ENCODE measurements at places on chromosomes 6 and 20. TPM values are rescaled to one million over a fixed set of nuclear protein-coding genes. Genes with fewer than 3 reads are reported as not detected.

GRCh38 chr6:106799031-106799894 lies 169.9 kb downstream of the QRSL1 start:
- peak; percentile 40 for DNase-seq

GRCh38 chr20:62355878-62356588 lies 11.1 kb downstream of the LAMA5 start:
- peak; percentile 60 for DNase-seq

DNA sequence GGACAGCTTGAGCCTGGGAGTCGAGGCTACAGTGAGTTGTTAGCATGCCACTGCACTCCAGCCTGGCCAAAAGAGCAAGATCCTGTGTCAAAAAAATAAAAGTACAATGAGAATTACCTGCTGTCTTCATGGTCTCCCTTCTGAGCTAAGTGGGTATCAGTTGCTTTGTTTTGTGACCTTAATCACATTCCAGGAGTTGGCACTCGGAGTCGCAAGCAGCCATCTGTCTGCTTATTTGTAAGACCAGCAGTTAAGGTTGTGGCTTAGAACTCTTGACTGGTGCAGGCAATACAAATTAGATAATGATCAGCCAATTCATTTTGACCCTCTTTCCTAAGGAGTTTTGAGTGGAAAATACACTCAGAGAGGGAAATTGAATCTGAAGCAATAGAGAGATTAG lies 114.0 kb downstream of the MYO6 start:
- no peak for DNase-seq

GRCh38 chr20:33407796-33408195 lies 6.5 kb upstream of the CDK5RAP1 start:
- no peak for DNase-seq

- DNase-seq, result no peak
Observed at GRCh38 chr6:11604215-11604614, 66.7 kb downstream of the TMEM170B start.

DNA sequence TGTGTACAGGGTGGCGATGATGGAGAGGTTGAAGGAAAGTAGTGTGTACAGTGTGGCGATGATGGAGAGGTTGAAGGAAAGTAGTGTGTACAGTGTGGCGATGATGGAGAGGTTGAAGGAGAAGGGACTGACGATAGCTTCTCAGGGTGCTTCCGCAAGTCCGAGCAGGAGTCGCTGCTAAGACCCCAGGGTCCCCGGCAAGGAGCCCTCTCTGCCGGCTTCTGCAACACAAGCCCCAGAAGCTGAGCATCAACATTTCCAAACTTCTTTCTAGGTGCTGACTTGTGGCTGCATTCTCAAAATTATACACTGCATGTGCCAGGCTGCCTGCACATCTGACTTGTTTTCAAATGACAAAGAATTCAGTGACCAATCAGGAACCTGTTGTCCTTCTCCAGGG lies 47.8 kb upstream of the NXT1 start:
- DNase-seq, result no peak

DNA sequence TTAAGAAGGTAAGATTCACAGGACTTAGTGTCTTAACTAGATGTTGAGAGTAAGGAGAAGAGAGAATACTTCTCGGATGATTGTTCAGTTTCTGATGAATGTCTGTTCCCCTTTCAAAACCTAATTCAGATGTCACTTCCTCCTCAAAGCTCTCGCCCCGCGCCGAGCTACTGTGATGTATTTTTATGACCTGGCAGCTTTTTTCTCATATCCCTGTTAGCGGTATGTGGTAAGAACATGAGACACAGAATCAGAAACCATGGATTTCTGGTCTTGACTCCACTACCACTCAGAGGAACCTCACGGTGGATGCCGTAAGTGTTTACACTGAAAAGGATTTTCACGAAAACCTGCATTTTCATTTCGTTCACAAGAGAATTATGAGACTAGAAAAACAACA lies 48.4 kb downstream of the CEP43 start:
- DNase-seq, result peak; percentile 27

DNA sequence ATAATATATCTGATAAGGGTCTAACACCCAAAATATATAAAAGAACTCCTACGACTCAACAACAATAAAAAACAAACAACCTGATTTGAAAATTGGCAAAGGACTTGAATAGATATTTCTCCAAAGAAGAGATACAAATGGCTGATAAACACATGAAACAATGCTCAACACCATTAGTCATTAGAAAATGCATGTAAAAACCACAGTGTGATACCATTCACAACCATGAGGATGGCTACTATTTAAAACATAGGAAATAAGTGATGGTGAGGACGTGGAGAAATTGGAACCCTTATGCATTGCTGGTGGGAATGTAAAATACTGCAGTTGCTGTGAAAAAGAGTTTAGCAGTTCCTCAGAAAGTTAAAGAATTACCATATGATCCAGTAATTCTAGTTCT lies 41.4 kb downstream of the PTGIS start:
- DNase-seq, result no peak

DNA sequence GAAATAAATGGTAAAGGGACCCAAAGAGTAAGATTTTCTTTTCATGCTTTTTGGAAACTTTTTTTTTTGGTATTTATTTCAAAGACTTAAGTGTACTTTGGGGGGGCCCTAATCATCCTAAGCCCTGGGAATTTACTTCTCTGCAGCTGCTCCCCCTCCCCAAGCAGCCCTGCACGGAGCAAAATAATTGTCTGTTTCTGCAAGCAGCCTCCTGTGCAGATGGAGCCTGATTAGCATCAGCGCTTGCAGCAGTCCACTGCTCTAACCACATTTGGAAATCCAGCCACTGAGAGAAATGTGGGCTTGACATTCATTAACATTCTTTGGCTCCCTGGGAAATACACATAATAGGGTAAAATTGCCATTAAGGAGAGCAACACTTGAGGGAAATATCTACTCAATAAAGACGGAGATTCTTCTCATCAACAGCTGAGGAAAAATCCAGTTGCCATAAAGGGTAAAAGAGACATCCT lies 309.2 kb upstream of the MAP3K7 start:
- DNase-seq, result no peak

DNA sequence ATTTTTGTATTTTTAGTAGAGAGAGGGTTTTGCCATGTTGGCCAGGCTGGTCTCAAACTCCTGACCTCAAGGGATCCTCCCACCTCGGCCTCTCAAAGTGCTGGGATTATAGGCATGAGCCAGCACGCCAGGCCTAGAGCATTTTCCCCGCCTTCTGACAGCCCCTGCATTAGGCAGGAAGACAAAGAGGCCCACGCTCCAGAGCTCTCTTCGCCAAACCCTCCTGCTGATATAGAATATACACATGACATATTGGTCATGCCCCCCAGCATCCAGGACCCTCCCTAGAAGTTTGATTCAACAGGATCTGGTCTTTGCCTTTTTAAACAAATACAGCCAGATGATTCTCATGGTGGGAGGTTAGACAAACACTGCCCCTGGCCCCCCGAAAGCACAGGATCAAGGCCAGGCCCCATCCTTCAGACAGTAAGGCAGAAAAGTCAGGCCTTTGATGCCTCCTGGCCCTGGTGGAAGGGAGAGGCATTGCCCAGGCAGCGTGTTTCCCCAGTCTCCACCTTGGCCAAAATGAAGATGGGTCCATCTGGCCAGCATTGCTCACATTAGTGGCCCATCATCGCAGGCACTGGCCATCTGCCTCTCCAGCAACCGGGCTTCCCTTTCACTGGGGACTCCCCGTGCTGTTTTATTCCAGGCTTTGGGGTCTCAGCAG lies 4.4 kb downstream of the SULF2 start:
- DNase-seq, result peak; percentile 69

DNA sequence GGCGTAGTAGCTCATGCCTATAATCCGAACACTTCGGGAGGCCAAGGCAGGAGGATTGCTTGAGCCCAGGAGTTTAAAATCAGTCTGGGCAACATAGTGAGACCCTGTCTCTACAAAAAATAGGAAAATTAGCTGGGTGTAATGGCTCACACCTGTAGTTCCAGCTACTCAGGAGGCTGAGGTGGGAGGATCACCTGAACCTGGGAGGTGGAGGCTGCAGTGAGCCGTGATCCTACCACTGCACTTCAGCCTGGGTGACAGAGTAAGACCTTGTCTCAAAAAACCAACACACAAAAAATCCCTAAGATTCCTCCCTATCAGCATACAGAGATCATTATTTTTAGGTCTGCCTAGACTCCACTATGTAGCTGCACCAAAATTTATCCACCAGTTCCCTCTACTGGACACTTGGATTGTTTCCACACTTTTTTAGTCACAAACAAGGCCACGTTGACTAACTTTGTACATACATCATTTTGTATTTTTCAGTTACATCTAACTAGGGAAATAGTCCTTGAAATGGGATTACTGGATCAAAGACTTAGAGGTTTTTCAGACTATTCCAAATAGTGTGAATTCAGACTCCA lies 3.6 kb upstream of the PHF1 start:
- no peak for DNase-seq

- DNase-seq, result peak; percentile 22
Observed at GRCh38 chr6:139940741-139941729, 566.6 kb upstream of the CITED2 start.

DNA sequence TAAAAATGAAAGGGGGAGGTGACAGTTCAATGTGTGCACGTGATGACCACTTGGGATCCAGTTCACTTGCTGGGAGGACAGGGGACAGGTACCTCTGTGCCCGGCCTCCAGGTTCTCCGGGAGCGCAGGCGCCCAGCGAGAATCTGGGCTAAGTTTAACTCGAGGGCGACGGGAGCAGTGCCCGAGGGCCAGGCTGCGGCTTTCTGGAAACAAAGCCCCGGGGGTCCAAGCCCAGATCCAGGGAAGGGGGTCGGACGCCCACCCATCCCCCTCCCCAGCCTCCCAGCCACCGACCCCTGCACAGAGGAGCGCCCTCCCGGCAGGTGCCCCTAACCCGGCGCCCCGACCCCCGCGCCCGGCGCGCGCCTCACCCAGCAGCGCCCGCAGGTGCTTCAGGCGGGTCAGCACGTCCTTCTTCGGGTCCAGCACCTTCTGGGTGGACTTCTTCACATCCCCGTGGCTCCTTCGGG lies 405 bp downstream of the RALGAPA2 start:
- no peak for DNase-seq

- peak; percentile 43 for DNase-seq
Observed at GRCh38 chr6:39309942-39310531, 4.2 kb downstream of the KCNK17 start.

GRCh38 chr6:5116243-5116991 lies 31.3 kb downstream of the PPP1R3G start:
- no peak for DNase-seq

- no peak for DNase-seq
Observed at GRCh38 chr6:19416811-19417210, 420.4 kb upstream of the ID4 start.

DNA sequence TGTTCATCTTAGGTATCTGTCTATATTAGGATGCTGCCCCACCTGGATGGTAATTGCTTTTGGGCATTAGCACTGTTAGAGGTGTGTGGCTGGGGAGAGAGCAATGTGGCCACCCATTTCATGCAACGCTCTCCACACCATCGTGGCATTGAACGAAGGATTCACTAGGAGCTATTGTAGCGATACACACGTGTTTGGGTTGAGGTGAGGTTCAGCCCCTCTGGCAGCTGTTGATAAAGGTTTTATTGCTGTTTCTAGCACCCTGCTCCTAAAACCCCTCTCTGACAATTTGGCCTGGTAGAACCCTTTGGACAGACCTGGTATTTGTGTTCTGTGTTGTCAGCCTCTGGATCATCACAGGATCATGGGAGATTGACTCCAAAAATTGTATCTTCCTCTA lies 280.9 kb downstream of the PRL start:
- no peak for DNase-seq

GRCh38 chr6:33592595-33593413 lies 12.7 kb upstream of the BAK1 start:
- no peak for DNase-seq

DNA sequence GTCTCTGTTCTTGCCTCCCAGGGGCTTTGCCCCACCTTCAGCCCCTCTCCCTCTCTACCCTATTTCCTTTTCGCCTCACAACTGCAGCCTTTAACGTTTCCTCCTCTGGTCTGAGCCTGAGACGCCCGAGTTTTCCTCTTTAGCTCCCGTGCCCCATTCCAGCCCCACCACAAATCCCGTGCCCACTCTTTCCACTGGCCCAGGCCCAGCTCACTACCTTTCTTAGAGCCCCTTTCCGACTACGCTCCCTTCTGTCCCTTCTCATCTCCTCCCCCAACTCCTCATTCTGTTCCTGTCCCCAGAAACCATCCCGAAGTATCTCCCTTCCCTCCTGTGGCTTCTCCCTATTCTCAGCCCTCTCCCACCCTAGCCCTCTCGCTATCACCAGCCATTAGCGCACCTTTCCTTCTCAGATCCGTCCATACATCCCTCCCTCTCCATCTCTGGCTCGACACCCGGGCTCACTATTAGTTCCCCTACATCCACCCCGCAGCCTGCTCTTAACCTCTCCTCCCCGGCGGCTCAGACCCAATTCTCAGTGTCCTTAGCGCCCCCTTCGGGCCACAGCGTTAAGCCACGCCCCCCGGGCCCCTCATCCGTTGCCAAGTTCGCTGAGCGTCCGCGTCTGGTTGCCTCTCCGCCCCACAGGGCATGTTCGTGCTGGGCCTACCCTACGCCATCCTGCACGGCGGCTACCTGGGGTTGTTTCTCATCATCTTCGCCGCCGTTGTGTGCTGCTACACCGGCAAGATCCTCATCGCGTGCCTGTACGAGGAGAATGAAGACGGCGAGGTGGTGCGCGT lies 2.7 kb downstream of the SLC32A1 start:
- peak; percentile 40 for DNase-seq

DNA sequence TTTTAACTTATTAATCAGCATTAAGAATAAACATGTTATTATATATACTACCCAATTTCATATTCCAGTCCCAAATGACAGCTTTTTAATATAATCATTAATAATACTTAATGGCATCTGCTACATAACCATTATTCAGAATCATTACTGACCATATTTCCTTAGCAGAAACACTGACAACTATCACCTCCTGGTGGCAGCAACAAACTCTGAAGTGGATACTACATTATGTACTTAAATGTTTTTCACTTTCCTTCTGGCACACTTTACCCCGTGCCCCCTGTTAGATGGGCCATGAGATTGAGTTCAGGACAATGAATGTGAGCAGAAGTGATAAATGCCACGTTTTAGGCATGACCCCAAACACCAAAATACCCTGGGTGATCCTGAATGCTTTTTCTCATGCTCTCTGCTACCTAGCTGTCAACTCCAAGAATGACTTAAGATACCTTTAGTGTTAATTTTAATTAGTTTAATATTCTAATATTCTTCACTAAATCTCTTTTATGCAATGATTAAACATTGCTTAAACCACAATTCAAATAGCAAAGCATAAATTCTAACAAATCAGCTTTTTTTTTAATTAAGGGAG lies 77.1 kb downstream of the LMBRD1 start:
- peak; percentile 30 for DNase-seq

GRCh38 chr6:80251321-80251720 lies 144.8 kb downstream of the BCKDHB start:
- peak; percentile 4 for DNase-seq

GRCh38 chr6:108592371-108593337 lies 31.9 kb downstream of the FOXO3 start:
- no peak for DNase-seq

Gene NOP56
- 66.9 TPM for total RNA-seq

Gene HCRTR2
- total RNA-seq, result 1.4 TPM

Gene SNAP25
- 6.7 TPM for total RNA-seq

Gene MCHR2
- 12.8 TPM for total RNA-seq

Gene HLA-DPB1
- total RNA-seq, result 1.7 TPM

Gene GNAS-AS1
- total RNA-seq, result 4.1 TPM

Gene PRDM13
- 1.2 TPM for total RNA-seq

Gene NKX2-2
- total RNA-seq, result 1.4 TPM

Data from umbilical cord (tissue), 2 donors.